ENCODE measurements at places on chromosomes 12 and 14.

GRCh38 chr14:54339771-54340170, 57.0 kb upstream of the CDKN3 start:
- no peak overlapping the region for H3K4me3 ChIP-seq
- no peaks in the 10 kb centered on the region for H3K27me3 ChIP-seq
- DNase-seq, result no peak

DNA sequence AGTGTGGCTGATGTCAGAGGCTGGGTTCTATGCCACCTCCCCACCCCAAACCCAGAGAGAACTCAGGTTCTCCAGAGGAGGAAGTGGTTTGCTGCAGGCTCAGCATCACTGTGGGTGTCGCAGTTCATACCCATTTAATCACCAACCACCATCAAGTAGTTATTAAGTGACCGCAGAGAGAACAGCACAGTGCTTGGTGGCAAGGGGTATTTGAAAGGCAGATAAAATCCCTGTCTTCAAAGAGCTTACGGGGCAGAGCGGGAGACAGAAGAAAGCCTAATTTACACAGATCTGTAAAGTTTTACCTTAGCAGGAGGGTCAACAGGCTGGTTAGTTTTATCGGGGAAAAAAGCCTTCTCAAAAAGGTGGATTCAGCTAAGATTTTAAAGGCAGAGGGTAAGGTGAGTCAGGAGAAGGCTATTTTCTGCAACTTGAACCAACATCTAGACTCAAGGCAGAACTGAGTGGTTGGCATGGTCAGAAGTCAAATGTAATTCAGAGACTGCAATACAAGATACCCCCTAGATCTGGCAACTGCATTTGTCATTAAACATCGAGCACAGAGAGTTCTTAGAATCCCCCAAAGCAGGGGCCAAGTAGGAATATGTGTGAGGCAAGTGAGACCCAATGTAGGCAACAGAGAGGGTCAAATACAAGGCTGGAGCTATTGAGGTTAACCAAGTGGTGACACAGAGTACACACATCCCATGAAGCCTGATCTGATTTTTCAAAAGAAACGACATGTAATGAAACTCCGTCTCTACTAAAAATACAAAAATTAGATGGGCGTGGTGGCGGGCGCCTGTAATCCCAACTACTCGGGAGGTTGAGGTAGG, 13.2 kb downstream of the PXN start:
- no peaks in the 10 kb centered on the region for H3K27me3 ChIP-seq
- no peak overlapping the region for H3K4me3 ChIP-seq
- H3K36me3 ChIP-seq, result no peaks in the 10 kb centered on the region
- peaks cover 48% of the 10 kb centered on the region for H3K4me1 ChIP-seq

DNA sequence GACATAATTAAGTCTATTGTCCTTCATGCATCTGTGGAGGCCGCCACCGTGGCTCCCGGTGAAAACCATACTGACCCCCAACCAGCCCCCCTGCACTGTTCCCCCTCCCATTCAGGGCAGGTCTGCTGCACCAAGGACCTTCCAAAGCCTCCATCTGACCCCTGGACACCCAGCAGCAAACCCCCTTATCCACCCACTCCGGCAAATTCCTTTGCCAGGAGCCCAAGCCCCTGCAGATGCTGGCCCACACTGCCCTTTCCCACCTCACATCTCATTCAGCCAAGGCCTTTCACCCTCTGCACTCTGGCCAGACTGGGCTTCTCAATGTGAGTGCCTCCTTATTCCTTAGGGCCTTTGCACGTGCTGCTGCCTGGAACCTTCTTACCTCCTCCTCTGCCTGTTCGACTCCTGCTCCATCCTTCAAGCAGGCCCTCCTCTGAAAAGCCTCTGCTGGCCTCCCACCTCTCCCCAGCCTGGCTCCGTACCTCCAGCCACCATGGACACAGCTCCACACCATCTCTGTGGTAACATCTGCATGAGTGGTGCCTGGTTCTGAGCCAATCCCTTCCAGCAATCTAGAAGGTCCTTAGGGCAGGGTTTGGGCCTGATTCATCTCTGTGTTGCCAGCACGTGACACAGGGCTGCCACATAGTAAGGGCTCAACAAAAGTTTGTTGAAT, 230.7 kb downstream of the BCL11B start:
- H3K27ac ChIP-seq, result no peak overlapping the region
- H3K27me3 ChIP-seq, result no peaks in the 10 kb centered on the region
- no peaks in the 10 kb centered on the region for H3K4me1 ChIP-seq
- no peaks in the 10 kb centered on the region for H3K36me3 ChIP-seq
- no peak overlapping the region for H3K4me3 ChIP-seq

GRCh38 chr12:121252712-121253345, 42.9 kb downstream of the P2RX4 start:
- no peak overlapping the region for H3K4me3 ChIP-seq
- DNase-seq, result no peak
- H3K36me3 ChIP-seq, result peaks cover 15% of the 10 kb centered on the region
- H3K27me3 ChIP-seq, result no peaks in the 10 kb centered on the region
- H3K4me1 ChIP-seq, result no peaks in the 10 kb centered on the region

DNA sequence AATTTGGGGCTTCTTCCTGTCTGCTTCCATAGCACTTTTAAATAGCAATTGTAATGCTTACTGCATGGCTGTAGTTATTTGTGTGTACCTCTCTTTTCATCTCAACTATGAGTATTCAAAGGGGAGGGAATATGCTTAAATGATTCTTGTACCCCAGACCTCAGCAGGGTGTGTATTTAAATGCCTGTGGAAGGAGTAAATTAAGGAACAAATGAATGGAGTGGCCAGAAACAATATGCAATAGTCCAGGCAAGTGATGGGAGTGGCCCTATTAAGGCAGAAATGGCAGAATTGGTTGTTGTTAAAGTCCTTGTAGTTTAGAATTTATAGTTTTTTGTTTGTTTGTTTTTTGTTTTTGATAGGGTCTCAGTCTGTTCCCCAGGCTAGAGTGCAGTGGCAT, 1.5 kb downstream of the RAD51B start:
- no peaks in the 10 kb centered on the region for H3K27me3 ChIP-seq
- DNase-seq, result no peak
- H3K4me3 ChIP-seq, result no peak overlapping the region
- H3K27ac ChIP-seq, result no peak overlapping the region

GRCh38 chr12:112087055-112087850, 21.3 kb downstream of the NAA25 start:
- no peak overlapping the region for H3K27ac ChIP-seq
- no peak overlapping the region for H3K4me3 ChIP-seq
- H3K36me3 ChIP-seq, result peaks cover 20% of the 10 kb centered on the region
- H3K27me3 ChIP-seq, result no peaks in the 10 kb centered on the region
- H3K4me1 ChIP-seq, result peaks cover 4% of the 10 kb centered on the region

- no peaks in the 10 kb centered on the region for H3K36me3 ChIP-seq
- DNase-seq, result no peak
- no peak overlapping the region for H3K27ac ChIP-seq
- no peaks in the 10 kb centered on the region for H3K4me1 ChIP-seq
- no peak overlapping the region for H3K4me3 ChIP-seq
Measured at GRCh38 chr12:11596141-11596540, 53.3 kb upstream of the ETV6 start.

- no peak for DNase-seq
- H3K27me3 ChIP-seq, result no peaks in the 10 kb centered on the region
- no peak overlapping the region for H3K27ac ChIP-seq
- H3K4me1 ChIP-seq, result peaks cover 27% of the 10 kb centered on the region
- no peak overlapping the region for H3K4me3 ChIP-seq
- H3K36me3 ChIP-seq, result no peaks in the 10 kb centered on the region
Measured at GRCh38 chr12:12548713-12549112, 13.9 kb downstream of the DUSP16 start.

- no peaks in the 10 kb centered on the region for H3K36me3 ChIP-seq
- no peaks in the 10 kb centered on the region for H3K4me1 ChIP-seq
- H3K27ac ChIP-seq, result no peak overlapping the region
- DNase-seq, result no peak
- no peak overlapping the region for H3K4me3 ChIP-seq
Measured at GRCh38 chr12:105433804-105434203, 103.3 kb downstream of the C12orf75 start.

- H3K36me3 ChIP-seq, result no peaks in the 10 kb centered on the region
- no peak for DNase-seq
- no peaks in the 10 kb centered on the region for H3K4me1 ChIP-seq
- no peak overlapping the region for H3K4me3 ChIP-seq
- no peak overlapping the region for H3K27ac ChIP-seq
Measured at GRCh38 chr14:97995531-97995930, 1198.3 kb downstream of the VRK1 start.

DNA sequence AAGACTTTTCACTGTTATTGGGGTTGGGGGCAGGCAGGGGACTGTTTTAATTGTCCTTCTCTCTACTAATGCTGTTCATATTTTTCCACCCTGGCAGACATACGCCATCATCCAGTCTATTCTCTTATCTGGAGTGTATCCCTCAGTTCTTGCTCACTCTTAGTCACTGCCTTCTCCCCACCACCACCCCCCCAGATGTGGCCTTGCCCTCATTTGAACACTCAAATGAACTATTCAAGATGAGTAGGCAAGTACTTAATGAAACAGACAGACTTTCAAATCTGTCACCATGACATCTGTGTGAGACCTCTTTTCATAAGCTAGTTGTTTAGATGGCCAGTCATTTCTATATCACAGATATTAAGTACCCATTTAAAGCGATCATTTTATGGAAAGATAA, 10.1 kb downstream of the NUDT4 start:
- H3K36me3 ChIP-seq, result no peaks in the 10 kb centered on the region
- peaks cover 62% of the 10 kb centered on the region for H3K4me1 ChIP-seq
- H3K27ac ChIP-seq, result no peak overlapping the region
- no peak for DNase-seq
- H3K27me3 ChIP-seq, result no peaks in the 10 kb centered on the region

- peak; percentile 2 for DNase-seq
- no peaks in the 10 kb centered on the region for H3K27me3 ChIP-seq
- no peak overlapping the region for H3K4me3 ChIP-seq
- no peaks in the 10 kb centered on the region for H3K36me3 ChIP-seq
- peaks cover 21% of the 10 kb centered on the region for H3K4me1 ChIP-seq
Measured at GRCh38 chr14:68663385-68664076, 129.3 kb downstream of the ZFP36L1 start.

DNA sequence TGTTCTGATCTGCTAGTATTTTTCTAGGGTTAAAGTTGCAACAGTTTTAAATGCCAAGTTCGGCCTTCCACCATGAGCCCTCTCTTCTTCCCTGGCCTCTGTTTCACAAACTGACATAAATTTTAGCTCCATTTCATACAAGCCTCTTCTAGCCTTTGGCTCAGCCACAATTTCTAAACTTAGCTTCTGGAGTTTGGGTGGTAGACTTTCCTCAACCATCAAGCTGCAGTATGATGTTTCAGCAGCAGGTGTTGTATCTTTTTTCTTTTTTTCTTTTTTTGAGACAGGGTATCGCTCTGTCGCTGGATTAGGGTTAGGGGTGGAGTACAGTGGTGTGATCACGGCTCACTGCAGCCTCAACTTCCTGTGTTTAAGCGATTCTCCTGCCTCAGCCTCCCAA, 29.4 kb downstream of the SETD3 start:
- H3K27ac ChIP-seq, result no peak overlapping the region
- peaks cover 4% of the 10 kb centered on the region for H3K4me1 ChIP-seq
- H3K27me3 ChIP-seq, result no peaks in the 10 kb centered on the region
- peaks cover 11% of the 10 kb centered on the region for H3K36me3 ChIP-seq
- no peak overlapping the region for H3K4me3 ChIP-seq
- no peak for DNase-seq

DNA sequence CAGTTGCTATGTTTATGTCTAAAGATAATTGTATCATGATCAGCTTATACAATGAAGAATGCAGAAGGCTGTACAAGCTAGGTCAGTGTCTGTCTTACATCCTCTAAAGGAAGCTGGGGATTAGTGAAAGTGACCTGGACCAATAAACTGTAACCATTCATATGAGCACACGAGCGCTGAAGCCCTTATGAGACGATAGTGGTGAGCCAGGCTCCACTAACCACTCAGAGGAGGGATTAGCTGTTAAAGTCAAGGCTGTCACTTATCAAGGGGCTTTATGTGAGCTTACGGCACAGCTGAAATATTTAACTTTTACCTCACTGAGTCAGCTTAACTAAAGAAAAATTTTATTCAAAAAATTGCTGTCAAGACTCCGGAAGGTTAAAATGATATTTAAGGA, 30.3 kb downstream of the NDUFA12 start:
- no peaks in the 10 kb centered on the region for H3K27me3 ChIP-seq
- H3K4me1 ChIP-seq, result no peaks in the 10 kb centered on the region
- peaks cover 5% of the 10 kb centered on the region for H3K36me3 ChIP-seq
- DNase-seq, result no peak
- H3K27ac ChIP-seq, result no peak overlapping the region

DNA sequence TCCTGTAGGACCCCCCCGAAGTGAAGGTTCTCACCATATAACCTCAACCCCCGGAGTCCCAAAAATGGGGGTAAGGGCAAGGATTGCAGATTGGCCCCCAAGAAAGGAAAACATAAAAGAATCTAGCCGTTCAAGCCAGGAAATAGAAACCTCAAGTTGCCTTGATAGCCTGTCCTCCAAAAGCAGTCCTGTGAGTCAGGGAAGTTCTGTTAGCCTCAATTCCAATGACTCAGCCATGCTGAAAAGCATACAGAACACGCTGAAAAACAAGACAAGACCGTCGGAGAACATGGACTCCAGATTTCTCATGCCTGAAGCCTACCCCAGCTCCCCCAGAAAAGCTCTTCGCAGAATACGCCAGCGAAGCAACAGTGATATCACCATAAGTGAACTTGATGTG, 344.2 kb upstream of the RGS6 start:
- no peaks in the 10 kb centered on the region for H3K27me3 ChIP-seq
- no peak for DNase-seq
- no peak overlapping the region for H3K4me3 ChIP-seq
- no peaks in the 10 kb centered on the region for H3K36me3 ChIP-seq
- peaks cover 10% of the 10 kb centered on the region for H3K4me1 ChIP-seq
- H3K27ac ChIP-seq, result no peak overlapping the region

DNA sequence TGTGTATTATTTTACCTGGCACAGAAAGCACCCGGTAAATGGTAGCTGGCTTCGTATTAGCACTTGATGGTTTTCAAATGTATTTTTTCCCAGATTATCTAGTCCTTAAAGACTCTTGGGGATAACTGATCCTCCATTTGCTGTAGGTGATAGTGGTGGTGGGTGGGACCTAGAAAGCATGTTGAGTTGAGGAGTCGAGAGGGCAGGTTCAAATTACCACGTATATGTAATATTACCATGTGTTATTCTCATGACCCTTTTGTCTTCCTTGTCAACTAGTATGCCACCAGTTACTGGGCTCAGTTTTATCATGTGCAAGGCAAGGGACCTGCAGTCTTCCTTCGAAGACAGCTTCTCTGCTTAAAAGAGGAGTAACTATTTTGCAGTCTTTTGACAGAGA, 1.8 kb downstream of the GLRX5 start:
- H3K27ac ChIP-seq, result no peak overlapping the region
- no peak for DNase-seq
- no peak overlapping the region for H3K4me3 ChIP-seq
- peaks cover 67% of the 10 kb centered on the region for H3K4me1 ChIP-seq

- no peak overlapping the region for H3K27ac ChIP-seq
- no peaks in the 10 kb centered on the region for H3K27me3 ChIP-seq
- H3K4me1 ChIP-seq, result no peaks in the 10 kb centered on the region
- no peak for DNase-seq
Measured at GRCh38 chr12:59637692-59638070, 41.9 kb downstream of the SLC16A7 start.

DNA sequence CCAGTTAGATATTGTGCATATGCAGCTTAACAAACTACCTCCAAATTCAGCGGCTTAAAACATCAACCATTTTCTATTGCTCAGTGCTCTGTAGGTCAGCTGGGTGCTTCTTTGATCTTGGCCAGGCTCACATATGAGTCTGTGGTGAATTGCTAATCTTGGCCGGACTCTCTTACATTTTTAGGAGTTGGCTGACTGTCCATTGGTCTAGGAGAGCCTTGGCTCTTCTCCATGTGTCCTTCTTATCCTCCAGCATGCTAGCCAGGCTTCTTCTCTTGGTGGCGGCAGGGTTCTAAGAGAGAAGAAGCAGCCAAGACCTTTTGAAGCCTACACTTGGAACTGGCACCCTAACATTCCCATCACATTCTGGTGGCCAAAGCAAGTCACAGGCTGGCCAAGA, 174.3 kb upstream of the PWP1 start:
- DNase-seq, result no peak
- H3K27me3 ChIP-seq, result no peaks in the 10 kb centered on the region
- no peak overlapping the region for H3K27ac ChIP-seq

Measured in body of pancreas (tissue), 4 donors.